IPS DF 6.9 (cell line): ENCODE measurements at places on chromosomes 11 and 22.

DNA sequence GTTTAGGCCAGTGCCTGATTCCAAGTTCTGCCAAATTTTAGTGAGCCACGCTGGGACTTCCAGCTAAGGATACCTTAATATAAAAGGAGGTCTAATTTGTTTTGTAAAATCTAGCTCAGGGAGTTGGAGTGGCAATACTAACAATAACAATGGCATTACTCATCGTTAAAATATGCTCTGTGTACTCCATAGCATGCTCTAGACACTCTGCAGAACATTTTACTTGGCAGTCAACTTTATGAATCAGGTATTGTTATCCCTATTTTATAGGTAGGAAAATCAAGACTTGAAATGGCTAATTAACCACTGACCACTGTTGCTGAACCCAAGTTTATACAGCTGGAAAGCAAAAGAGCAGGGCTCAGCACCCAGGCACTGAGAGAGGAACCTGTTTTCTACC is 485.0 kb upstream of the KIRREL3 start:
- DNase-seq = no peak

- no peak for DNase-seq
These were observed 177.8 kb upstream of the NARS2 start for GRCh38 chr11:78752494-78752893.

- DNase-seq = no peak
These were observed 76.5 kb upstream of the ARFGAP3 start for GRCh38 chr22:42933485-42934091.

DNA sequence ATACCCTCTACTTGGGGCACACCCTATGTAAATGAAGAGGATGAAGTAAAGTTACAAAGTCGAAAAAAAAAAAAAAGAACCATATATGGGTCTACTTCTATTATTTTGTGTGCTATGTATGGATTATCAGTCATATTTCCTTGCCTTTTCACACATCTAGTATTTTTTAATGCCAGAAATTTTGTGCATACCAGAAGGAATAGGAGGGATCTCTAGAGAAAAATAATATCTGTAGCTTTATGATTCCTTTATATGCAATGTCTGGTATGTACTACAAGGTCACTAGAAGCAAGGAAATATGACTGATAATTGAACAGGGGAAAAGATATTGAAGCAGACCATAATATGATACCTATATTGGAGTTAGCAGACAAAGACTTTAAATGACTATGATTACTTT is 713.4 kb downstream of the OPCML start:
- DNase-seq = no peak

GRCh38 chr11:134471716-134472455 is 59.8 kb upstream of the B3GAT1 start:
- no peak for DNase-seq

- DNase-seq = no peak
These were observed 10.5 kb downstream of the PICALM start for GRCh38 chr11:86058360-86058759.

- no peak for DNase-seq
These were observed 72.5 kb downstream of the KCNC1 start for GRCh38 chr11:17807034-17807433.
